ENCODE measurements at places on chromosomes 6 and 20.

GRCh38 chr6:139327038-139327437 lies 35.2 kb upstream of the TXLNB start:
- no peak for DNase-seq

GRCh38 chr20:58361481-58362205 lies 27.4 kb upstream of the VAPB start:
- DNase-seq, result no peak

GRCh38 chr6:36244641-36245280 lies 25.1 kb upstream of the PNPLA1 start:
- no peak for DNase-seq

DNA sequence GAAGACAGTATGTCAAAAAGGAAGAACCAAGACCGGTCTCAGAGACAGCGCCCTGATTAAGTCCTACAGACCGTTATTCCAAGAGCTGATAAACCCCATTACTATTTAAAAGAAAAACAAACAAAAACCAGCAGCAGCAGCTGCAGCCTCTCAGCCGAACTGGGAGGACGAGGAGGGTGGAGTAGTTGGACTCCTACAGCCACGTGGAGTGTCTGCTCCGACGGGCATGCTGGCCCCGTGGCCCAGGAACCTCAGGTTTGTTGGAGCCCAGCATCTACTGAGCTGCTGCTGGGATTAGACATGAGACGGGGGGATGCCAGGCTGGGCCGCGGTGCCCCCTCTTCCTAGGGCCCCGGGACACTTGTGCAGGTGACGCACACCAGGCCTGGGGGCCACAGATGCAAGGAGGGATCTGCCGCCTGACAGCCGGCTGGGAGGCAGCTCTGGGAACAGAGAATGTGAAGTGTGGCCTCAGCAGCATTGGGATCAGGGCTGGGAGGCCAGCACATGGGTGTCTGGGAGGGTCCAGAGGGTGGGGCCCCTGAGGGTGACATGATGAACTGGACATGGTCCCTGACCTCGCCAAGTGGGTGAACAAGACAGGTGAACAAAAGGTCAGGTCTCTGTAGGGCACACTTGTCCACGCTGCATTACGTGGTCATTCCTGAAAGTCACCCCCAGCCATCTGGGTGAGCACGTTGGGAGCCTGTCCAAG lies 2.9 kb upstream of the ZBTB46 start:
- DNase-seq, result no peak

GRCh38 chr6:158762787-158763433 lies 56.3 kb downstream of the EZR start:
- DNase-seq, result no peak

GRCh38 chr6:63821442-63821841 lies 185.8 kb downstream of the PHF3 start:
- no peak for DNase-seq

DNA sequence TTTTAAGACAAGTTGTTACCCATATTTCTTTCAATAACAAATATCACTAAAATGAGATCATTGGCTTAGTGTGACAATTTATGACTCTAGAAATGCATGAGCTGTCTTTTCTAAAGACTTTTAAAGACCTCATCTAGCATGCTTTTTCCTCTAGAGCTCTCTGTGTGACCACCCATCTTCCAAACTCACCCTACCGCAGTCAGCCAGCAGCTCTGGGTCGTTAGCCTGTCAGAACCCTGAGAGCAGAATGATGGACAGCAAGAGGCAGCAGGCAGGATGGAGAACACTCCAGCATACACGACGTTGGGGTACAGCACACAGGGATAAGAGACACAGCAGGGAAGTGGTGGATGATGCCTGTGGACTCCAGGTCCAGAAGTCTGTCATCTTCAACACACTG lies 45.1 kb upstream of the TBX18 start:
- DNase-seq, result no peak

- DNase-seq, result no peak
Measured at GRCh38 chr6:121688974-121689373, 253.5 kb downstream of the GJA1 start.

GRCh38 chr6:138321934-138322333 lies 55.8 kb upstream of the SMIM28 start:
- DNase-seq, result no peak

DNA sequence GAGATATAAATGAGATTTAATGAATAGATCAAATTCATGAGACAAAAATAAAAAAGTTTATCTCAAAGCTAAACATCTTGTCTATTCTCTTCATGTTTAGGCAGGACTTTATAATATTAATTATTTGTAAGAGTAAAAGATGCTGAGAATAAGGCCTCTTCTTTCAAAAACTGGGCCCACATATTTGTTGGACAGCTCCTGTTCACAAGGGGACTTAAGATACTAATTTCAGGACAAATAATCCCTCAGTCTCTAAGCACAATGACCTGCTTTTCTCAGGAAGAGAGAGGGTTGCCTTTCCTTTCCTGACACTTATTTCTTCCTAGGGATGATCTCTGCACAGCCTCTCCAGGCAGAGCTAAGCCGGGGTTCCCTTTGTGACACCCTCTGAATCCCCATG lies 43.3 kb downstream of the NOX3 start:
- DNase-seq, result no peak

DNA sequence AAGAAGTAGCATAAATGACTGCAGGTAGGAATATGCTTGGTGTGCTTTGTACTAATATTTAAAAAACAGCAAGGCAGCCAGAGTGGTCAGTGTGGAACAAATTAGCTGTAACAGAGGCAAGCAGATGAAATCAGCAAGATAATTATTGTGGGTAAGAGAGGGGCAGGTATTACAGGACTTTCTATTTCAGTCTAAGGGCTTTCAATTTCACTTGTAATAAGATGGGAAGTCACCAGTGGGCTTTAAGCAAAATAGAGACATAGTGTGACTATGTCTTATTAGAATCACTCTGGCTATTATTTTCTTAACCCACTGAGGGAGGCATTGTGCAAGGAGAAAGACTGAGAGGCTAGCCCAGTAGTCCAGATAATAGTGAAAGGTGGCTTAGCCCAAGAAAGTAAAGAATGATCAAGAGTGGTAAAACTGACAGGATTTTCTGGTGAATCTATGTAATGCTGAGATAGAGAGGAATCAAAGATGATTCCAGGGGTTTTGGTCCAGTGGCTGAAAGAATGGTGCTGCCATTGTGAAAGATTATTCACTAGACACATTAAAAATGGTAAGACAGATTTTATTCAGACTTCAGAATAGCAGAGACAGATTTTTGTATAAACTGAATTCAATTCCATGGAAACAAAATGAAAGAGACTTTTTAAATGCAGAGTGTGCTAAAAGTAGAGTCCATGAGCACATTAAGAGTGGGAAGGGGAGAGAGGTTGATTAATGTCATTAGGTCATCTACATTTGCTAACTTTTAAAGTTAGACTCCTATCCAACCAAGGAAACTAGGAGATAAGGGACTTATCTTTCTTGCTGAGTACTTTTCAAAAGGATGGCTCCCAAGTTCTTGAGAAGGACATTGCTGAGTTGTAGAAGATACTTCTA lies 1136.0 kb downstream of the HACE1 start:
- DNase-seq, result no peak

- no peak for DNase-seq
Measured at GRCh38 chr20:21230686-21231085, 72.4 kb upstream of the XRN2 start.

DNA sequence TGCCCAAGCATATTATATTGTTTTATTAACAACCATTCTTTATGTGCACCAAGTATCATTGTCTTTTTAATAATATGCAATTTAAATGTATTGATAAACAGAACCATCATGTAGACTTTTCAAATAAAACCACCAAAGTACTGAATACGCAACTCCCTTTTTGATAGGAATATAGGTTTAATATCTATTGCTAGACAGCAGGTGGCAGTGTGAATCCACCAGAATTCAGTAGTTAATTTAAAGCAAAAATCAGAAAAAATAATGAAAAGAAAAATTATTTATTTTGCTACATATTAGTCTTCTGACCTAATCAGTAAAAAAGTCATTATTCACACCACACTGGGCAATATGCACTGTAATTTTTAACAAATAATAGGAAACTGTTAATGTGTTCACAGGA lies 143.7 kb downstream of the KLHL32 start:
- DNase-seq, result peak; percentile 7

GRCh38 chr6:156857573-156857972 lies 80.4 kb downstream of the ARID1B start:
- no peak for DNase-seq

DNA sequence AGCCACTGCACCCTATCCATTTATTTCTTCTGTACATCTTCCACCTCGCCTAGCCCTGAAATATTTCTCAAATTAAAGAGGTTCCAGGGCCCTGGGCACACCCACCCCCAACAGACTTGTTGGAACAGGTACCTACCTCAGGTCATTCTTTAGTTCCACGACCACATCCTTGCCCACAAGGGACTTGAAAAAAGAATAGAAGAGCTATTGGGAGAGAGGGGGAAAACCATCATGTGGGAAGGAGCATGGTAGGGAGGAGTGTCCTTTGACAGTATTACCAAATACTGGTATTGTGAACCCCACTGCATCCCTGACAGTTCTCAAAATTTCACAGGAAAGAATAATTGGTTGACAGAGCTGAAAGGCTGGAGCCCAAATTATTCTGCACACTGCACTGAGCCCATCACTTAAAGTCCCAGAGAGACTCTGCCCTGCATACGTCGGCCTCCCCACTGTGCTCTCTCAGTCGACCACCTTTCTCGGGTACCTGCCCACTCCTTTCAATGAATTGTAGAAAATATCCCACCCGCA lies 762 bp downstream of the LSM2 start:
- DNase-seq, result no peak

GRCh38 chr6:158389193-158389919 lies 77.1 kb downstream of the TULP4 start:
- no peak for DNase-seq
